ENCODE measurements at places on chromosomes 6 and 20. TPM values are rescaled to one million over a fixed set of nuclear protein-coding genes. Genes with fewer than 3 reads are reported as not detected.

GRCh38 chr6:50699051-50699775, 14.1 kb upstream of the TFAP2D start:
- peaks cover 67% of the 10 kb centered on the region for H3K27me3 ChIP-seq
- no peaks in the 10 kb centered on the region for H3K36me3 ChIP-seq
- no peaks in the 10 kb centered on the region for H3K4me1 ChIP-seq
- no peak overlapping the region for H3K4me3 ChIP-seq
- DNase-seq: no peak

GRCh38 chr6:164015088-164015484, 600.6 kb downstream of the QKI start:
- H3K27me3 ChIP-seq: peaks cover 32% of the 10 kb centered on the region
- no peaks in the 10 kb centered on the region for H3K36me3 ChIP-seq
- DNase-seq: no peak
- no peak overlapping the region for H3K4me3 ChIP-seq
- no peak overlapping the region for H3K27ac ChIP-seq

- H3K4me1 ChIP-seq: no peaks in the 10 kb centered on the region
- H3K27ac ChIP-seq: no peak overlapping the region
- DNase-seq: no peak
- no peaks in the 10 kb centered on the region for H3K27me3 ChIP-seq
Measured at GRCh38 chr6:70253923-70254322, 49.0 kb downstream of the COL9A1 start.

DNA sequence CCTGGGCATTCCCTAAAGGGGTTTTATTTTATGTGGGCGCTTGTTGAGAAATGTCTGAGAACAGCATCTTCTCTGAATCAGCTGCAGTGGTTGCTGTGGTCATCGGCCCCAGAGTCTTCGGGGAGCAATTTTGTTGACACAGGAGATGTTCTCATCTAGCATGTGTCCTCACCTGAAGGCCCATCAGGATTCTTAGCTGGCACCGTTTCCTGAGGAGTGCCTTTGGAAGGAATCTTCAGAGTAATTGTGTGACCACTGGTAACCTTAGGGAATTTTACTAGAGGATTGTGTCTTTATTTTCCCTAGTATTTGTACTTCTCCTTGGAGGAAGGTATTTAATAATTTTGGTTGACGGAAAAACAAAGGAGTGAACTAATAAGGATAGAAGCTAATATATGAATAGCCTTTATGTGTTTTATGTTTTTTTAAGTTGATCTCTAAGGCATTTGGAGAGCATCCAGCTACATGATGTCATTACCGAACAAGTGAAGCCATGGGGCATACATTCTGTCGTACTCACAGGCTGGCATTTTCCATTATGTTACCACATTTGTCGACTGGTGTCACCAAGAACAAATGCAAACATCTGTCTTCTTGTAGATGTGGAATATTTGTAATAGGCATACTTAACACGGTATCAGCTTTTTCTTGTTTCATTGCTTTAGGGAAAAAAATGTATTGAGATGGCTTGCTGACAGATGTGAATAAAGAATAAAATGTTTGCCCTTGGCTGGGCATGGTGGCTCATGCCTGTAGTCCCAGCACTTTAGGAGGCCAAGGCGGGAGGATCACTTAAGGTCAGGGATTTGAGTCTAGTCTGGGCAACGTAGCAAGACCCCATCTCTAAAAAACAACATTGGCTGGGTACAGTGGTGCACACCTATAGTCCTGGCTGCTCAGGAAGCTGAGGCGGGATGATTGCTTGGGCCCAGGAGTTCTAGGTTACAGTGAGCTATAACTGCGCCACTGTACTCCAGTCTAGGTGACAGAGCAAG, 41.9 kb downstream of the TULP4 start:
- peaks cover 11% of the 10 kb centered on the region for H3K4me1 ChIP-seq
- no peak for DNase-seq
- H3K4me3 ChIP-seq: no peak overlapping the region

DNA sequence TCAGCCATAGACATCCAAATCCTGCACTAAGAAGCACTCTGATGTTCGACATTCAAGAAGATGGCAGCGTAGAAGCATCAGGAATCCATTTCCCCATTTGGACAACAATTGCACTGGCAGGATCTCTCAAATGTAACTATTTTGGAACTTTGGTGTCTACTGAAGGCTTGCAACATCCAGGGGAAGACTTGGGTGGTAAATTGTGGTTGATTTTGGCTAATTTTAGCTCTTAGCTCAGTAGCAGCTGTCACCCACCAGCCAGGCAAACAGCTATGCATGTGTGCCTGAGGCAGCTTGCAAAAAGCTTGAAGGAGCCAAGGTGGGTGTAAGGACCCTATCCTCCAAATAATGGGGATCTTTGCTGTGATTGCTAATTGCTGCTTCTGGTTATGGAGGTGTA, 35.1 kb upstream of the PPP1R3G start:
- H3K27ac ChIP-seq: no peak overlapping the region
- peaks cover 7% of the 10 kb centered on the region for H3K36me3 ChIP-seq
- no peak overlapping the region for H3K4me3 ChIP-seq
- H3K4me1 ChIP-seq: peaks cover 3% of the 10 kb centered on the region

- peak; percentile 20 for DNase-seq
- H3K4me3 ChIP-seq: no peak overlapping the region
- H3K36me3 ChIP-seq: no peaks in the 10 kb centered on the region
- H3K4me1 ChIP-seq: peaks cover 1% of the 10 kb centered on the region
Measured at GRCh38 chr6:31083742-31084354, 28.5 kb downstream of the C6orf15 start.

DNA sequence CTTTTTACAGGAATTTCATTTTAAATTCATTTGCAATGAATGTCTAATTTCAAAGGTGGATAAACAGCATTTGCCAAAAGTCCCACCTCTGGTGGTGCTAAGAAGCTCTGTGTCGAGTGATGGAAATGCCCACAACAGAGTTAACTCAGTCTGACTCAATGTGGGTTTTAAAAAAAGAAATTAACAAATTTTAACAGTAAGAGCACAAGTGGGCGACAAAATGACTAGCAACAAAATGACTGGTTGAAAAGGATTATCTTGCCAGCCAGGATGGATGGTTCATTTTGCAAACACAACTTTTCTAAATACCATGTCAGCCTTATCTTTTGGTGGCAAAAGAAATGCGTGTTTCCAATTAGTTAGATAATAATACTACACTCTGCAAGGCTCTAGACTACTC, 14.3 kb upstream of the TAGAP start:
- no peak overlapping the region for H3K27ac ChIP-seq
- H3K4me3 ChIP-seq: no peak overlapping the region
- peaks cover 3% of the 10 kb centered on the region for H3K4me1 ChIP-seq
- DNase-seq: no peak
- no peaks in the 10 kb centered on the region for H3K36me3 ChIP-seq

GRCh38 chr20:51469046-51469445, 73.5 kb downstream of the NFATC2 start:
- peaks cover 26% of the 10 kb centered on the region for H3K36me3 ChIP-seq
- H3K4me3 ChIP-seq: no peak overlapping the region
- peaks cover 3% of the 10 kb centered on the region for H3K4me1 ChIP-seq
- DNase-seq: no peak

- H3K4me3 ChIP-seq: no peak overlapping the region
- no peak overlapping the region for H3K27ac ChIP-seq
- H3K4me1 ChIP-seq: peaks cover 1% of the 10 kb centered on the region
Measured at GRCh38 chr6:123276546-123276980, 280.5 kb downstream of the CLVS2 start.

DNA sequence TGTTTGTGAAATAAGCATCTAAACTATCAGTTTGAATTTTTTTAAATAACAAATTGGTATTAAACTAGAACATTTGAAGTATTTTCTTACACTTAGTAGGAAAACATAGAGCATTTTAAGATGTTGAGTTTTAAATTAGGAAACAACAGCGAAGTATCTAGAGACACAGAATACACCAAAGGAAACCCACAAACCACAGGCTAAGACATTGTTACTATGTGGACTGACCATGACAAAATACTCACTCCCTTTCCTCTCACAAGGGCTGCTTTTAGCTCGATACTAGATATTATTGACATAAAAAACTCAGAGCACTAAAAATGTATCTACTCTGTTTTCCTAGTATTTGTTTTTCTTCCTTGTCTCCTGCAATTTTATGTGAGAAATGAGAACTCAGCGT, 266.0 kb upstream of the CITED2 start:
- DNase-seq: no peak
- peaks cover 11% of the 10 kb centered on the region for H3K4me1 ChIP-seq
- no peak overlapping the region for H3K4me3 ChIP-seq
- no peaks in the 10 kb centered on the region for H3K36me3 ChIP-seq
- H3K27ac ChIP-seq: no peak overlapping the region

- H3K4me3 ChIP-seq: no peak overlapping the region
- H3K4me1 ChIP-seq: peaks cover 4% of the 10 kb centered on the region
- no peaks in the 10 kb centered on the region for H3K36me3 ChIP-seq
- DNase-seq: no peak
Measured at GRCh38 chr6:148242180-148242579, 100.5 kb upstream of the SASH1 start.

- H3K36me3 ChIP-seq: peaks cover 22% of the 10 kb centered on the region
- no peaks in the 10 kb centered on the region for H3K4me1 ChIP-seq
- no peak overlapping the region for H3K27ac ChIP-seq
Measured at GRCh38 chr6:3301506-3301905, 42.8 kb downstream of the PSMG4 start.

DNA sequence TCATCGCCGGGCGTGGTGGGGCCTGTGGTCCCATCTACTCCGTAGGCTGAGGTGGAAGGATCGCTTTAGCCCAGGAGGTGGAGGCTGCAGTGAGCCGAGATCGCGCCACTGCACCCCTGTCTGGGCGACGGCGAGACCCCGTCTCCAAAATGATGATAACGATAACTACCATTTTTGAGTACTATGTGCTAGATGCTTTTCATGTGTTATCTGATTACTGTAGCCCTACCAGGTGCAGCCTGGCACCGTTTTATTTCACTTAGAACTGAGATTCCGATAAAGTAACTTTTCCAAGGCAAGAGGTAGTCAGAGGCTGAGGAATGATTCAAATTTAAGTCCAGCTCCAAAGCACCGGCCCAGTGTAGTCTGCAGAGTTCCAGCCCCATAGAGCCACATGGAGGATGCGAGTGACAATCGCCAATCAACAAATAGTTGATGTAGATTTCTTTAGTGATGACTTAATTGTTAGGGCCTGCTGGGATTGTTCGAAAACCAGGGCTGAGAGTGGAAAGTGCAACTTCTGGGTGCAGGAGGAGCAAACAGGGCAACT, 727 bp downstream of the ERMARD start:
- no peaks in the 10 kb centered on the region for H3K27me3 ChIP-seq
- peak overlapping the region; percentile 85 for H3K4me3 ChIP-seq
- H3K36me3 ChIP-seq: peaks cover 3% of the 10 kb centered on the region
- no peak for DNase-seq
- H3K27ac ChIP-seq: peak overlapping the region; percentile 98

- H3K4me1 ChIP-seq: no peaks in the 10 kb centered on the region
- H3K36me3 ChIP-seq: no peaks in the 10 kb centered on the region
- H3K27ac ChIP-seq: no peak overlapping the region
- DNase-seq: no peak
Measured at GRCh38 chr6:31239854-31240253, 32.0 kb downstream of the HLA-C start.

DNA sequence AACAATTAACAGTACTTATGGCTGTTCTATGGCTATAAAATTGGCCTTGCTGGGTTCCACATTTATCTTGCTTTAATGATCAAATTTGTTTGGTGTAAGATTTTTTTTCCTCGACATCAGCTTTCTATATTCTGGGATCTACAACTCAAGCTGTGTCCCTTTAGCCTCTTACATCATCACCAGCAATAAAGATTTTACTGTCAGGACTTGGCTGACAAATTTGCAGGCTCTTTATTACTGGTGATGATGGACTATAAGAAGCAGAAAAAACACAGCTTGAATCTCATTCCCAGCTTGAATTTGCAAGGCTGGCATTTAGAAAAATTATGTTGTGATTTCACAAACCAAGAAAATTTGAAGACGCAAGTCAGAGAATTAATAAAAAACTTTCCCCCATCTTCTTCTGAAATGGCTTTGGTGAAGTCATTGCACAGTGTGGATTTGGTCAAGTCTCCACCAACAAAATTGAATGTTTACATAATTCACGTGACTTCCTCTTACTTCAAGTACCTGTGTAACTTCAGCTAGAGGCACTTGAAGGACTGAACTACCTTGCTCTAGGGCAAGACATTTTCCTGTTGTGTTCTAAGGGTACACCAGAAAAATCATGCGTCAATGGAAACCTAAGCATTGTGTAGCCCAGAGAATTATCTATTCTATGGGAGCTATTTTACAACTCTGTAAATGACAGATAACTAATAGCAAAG, 175.0 kb downstream of the CBLN4 start:
- H3K4me3 ChIP-seq: no peak overlapping the region
- DNase-seq: no peak
- H3K36me3 ChIP-seq: peaks cover 2% of the 10 kb centered on the region
- no peaks in the 10 kb centered on the region for H3K27me3 ChIP-seq

- peaks cover 7% of the 10 kb centered on the region for H3K4me1 ChIP-seq
- H3K36me3 ChIP-seq: no peaks in the 10 kb centered on the region
- DNase-seq: no peak
- no peak overlapping the region for H3K27ac ChIP-seq
- no peak overlapping the region for H3K4me3 ChIP-seq
Measured at GRCh38 chr20:57473246-57474048, 51.5 kb downstream of the CTCFL start.

DNA sequence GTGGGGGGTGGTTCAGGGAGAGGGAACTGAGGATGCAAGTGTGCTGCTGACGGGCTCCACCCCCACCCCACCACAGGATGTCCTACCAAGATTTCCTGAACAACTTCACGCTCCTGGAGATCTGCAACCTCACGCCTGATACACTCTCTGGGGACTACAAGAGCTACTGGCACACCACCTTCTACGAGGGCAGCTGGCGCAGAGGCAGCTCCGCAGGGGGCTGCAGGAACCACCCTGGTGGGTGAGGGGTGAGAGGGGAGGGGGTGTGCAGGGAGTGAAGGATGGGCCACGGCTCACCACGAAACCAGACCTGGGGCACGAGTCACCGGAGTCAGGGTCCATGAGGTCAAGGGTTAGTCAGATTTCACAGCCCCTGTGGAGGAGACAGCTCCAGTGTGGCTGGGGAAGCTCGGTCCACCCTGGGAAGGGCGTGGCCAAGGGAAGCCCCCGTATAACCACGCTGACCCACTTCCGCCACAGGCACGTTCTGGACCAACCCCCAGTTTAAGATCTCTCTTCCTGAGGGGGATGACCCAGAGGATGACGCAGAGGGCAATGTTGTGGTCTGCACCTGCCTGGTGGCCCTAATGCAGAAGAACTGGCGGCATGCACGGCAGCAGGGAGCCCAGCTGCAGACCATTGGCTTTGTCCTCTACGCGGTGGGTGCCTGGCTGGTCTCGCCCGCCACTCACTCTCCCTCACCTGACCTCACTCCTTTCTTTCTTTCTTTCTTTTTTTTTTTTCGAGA, 18.3 kb downstream of the CAPN11 start:
- H3K4me1 ChIP-seq: no peaks in the 10 kb centered on the region
- DNase-seq: no peak
- no peak overlapping the region for H3K27ac ChIP-seq
- H3K27me3 ChIP-seq: peaks cover 4% of the 10 kb centered on the region
- H3K36me3 ChIP-seq: no peaks in the 10 kb centered on the region
- no peak overlapping the region for H3K4me3 ChIP-seq

- H3K27ac ChIP-seq: peak overlapping the region; percentile 97
- DNase-seq: no peak
- H3K27me3 ChIP-seq: no peaks in the 10 kb centered on the region
Measured at GRCh38 chr6:106975738-106976064, 1.2 kb upstream of the CD24 start.

- H3K27me3 ChIP-seq: no peaks in the 10 kb centered on the region
- no peak for DNase-seq
- H3K36me3 ChIP-seq: peaks cover 17% of the 10 kb centered on the region
- peaks cover 54% of the 10 kb centered on the region for H3K4me1 ChIP-seq
- H3K4me3 ChIP-seq: peak overlapping the region; percentile 84
- H3K27ac ChIP-seq: peak overlapping the region; percentile 88
Measured at GRCh38 chr20:14331646-14332045, 5.8 kb downstream of the FLRT3 start.

ENPP5 gene
- total RNA-seq: 13.4 TPM

ASIP gene
- not detected for total RNA-seq

MOG gene
- total RNA-seq: not detected
